ENCODE measurements at places on chromosomes 11 and 22.

GRCh38 chr11:111602865-111603610 lies 789 bp downstream of the SIK2 start:
- H3K27me3 ChIP-seq = peaks cover 10% of the 10 kb centered on the region
- DNase-seq = peak; percentile 48
- H3K4me3 ChIP-seq = peak overlapping the region; percentile 87
- H3K36me3 ChIP-seq = no peaks in the 10 kb centered on the region

DNA sequence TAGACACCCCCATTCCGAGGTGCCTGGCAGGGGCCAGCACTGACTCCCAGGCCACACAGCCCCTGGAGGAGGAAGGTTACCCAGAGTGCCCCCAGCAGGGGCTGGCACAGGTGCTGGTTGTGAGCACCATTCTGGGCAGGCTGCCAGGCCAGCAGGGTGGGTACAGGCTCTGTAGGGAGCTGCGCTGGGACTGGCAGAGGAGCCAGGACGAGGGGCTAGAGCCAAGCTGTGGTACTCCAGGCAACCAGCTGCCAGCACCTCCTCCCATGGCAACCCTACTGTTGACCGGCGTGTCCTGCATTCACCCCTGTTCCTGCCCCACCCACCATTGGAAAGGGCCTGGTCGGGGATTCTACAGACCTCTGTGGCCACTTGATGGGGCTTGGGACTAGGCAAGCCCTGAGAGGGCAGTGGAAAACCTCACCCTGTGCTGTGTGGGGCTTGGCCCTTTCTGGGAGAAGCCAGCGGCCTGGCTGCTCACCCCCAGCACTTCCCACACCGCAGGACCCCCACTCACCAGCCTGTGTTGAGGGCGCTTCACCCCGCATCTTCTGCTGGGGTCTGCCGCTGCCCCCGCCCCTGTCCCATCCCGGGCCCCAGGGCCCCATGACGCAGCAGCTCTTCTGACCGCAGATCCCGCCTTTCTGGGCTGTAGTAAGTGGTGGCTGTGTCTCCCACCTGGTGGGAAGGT lies 1.9 kb downstream of the CLDN5 start:
- H3K4me3 ChIP-seq = peak overlapping the region; percentile 68
- no peak overlapping the region for H3K27ac ChIP-seq
- H3K4me1 ChIP-seq = peaks cover 19% of the 10 kb centered on the region

DNA sequence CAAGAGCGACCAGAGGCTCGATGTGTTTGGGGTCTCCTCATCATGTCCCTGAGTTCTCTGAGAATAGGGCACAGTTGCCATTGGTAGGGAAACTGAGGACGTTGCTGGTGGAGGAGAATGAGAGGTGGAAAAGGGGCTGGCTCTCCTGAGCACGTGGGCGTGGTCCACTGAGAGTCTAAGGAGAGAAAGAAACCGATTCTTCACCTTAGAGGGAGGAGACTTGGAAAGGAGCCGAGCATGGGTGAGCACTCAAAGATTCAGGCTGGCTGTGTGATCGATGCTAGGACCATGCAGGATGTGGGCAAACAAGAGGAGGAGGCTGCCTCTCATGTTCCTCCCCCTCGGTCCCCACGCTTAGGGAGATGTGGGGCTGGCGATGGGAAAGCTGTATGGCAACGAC lies 19.8 kb upstream of the TLCD5 start:
- DNase-seq = no peak
- H3K36me3 ChIP-seq = no peaks in the 10 kb centered on the region
- H3K4me3 ChIP-seq = no peak overlapping the region

DNA sequence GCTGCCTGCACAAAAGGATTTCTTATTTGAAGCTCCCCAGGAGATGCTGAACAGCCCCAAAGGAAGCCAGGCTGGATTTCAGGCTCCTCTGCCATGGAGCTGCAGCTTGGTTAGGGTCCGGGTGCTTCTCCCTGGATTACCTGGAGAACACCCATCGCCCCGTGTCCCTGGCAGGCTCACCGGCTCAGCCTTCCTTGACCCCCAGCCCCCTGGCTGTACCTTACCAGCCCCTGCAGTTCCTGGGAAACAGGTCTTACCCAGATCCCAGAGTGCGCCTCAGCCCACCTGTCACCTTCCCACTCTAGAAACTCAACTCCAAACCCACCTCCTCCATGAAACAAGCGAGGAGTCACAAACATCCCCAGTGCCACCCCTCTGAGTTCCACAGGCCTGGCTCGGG lies 45.3 kb upstream of the CD5 start:
- peak; percentile 6 for DNase-seq
- H3K4me3 ChIP-seq = no peak overlapping the region
- no peaks in the 10 kb centered on the region for H3K27me3 ChIP-seq
- peaks cover 86% of the 10 kb centered on the region for H3K4me1 ChIP-seq
- H3K36me3 ChIP-seq = peaks cover 31% of the 10 kb centered on the region

DNA sequence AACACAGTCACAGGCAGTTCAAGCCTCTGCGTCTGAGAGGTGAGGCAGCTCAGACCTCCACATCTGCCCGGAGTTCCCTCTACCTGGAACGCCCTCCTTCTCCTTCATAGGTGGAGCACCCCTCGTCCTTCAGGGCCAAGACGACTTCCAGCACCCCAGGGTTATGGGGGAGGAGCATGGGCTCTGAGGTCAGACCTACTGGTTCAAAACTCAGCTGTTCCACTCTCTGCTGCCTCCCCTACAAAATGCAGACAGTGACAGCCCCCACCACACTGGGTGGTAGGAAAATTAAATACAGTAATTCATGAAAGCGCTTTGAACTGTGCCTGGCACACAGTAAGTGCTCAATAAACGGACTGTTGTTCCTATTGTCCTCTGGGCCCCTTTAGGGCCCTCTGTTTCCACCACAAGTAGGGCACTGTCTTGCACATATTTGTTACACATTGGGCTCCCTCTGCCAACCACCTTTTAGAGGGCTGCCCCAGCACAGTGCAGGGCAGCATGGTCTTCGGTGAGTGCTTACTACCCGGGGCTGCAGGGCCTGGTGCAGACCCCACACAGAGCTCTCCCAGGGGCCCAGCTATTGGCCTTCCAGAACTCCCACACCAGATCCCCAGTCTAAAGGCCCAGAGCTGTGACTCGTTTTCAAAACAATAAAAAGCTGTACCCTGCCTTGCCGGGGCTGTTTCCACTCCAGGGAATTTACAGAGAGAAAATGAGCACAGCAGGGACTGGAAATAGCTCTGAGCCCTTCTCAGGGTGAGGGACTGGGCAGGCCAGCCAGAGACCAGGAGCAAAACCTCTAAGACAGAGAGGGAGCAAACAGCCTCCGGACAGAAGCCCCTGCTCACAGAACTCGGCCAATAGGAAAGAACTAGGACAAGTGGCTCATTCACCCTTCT lies 2.5 kb downstream of the TMEM184B start:
- H3K4me3 ChIP-seq = peak overlapping the region; percentile 81
- peaks cover 13% of the 10 kb centered on the region for H3K27me3 ChIP-seq
- DNase-seq = no peak
- H3K27ac ChIP-seq = peak overlapping the region; percentile 75
- H3K4me1 ChIP-seq = peaks cover 73% of the 10 kb centered on the region

- H3K27ac ChIP-seq = peak overlapping the region; percentile 31
- peaks cover 14% of the 10 kb centered on the region for H3K4me1 ChIP-seq
- H3K36me3 ChIP-seq = peaks cover 3% of the 10 kb centered on the region
Measured at GRCh38 chr11:46981436-46981835, 44.9 kb downstream of the CSTPP1 start.

DNA sequence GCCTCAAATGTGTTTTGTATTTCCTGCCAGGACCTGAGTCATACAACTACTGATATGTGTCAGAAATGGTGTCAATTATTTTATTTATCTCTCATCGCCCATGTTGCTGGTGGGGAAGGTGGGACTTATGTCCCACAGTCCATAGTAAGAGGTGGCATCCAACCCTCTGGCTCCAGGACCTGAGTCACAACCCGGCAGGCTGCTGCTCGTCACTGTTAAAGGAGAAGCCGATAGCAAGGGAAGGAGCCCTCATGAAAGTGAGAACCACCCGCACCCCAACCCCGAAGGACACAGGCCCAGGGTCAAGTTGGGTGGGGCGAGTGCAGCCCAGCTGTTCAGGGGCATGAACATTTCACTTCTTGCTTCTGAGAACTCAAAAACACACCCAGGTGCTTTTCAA lies 33.1 kb upstream of the TP53I11 start:
- H3K36me3 ChIP-seq = no peaks in the 10 kb centered on the region
- no peak for DNase-seq
- no peak overlapping the region for H3K27ac ChIP-seq
- H3K27me3 ChIP-seq = peaks cover 8% of the 10 kb centered on the region

DNA sequence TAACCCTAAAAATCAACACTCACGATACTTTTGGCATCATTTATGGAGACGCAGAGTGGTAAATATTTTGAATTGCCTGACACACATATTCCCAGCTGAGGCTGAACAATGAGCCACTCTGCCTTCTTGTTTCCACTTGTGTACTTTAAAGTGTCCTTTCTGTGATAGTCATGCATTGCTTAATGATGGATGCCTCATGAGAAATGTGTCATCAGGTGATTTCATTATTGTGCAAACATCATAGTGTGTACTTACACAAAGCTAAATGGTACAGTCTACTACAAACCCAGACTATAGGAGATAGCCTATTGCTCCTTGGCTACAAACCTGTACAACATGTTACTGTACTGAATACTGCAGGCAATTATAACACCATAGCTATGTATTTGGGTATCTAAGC lies 44.2 kb downstream of the MRE11 start:
- DNase-seq = no peak
- H3K27me3 ChIP-seq = no peaks in the 10 kb centered on the region
- peaks cover 26% of the 10 kb centered on the region for H3K36me3 ChIP-seq
- no peak overlapping the region for H3K27ac ChIP-seq

DNA sequence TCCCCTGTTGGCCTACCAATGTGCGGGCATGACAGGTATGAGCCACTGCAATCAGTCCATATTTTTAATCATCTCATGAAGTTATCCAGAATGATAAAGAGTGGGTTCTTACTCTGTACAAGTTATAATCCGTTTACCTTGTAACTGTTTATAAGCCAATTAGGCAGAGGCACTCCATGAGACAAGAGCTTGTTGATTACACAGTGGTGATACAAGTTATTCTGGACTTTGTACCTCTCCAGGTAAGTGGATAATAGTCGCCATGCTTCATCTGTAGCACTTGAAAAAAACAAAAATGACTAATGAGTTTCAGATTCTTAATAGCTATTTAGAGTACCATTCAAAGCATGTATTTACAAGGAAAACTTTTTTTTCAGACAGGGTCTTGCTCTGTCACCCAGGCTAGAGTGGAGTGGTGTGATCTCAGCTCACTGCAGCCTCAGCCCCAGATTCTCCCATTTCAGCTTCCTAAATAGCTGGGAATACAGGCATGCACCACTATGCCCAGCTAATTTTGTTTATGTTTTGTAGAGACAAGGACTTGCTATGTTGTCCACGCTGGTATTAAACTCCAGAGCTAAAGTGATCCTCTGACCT lies 17.7 kb upstream of the FNBP4 start:
- no peak overlapping the region for H3K27ac ChIP-seq
- no peaks in the 10 kb centered on the region for H3K27me3 ChIP-seq
- peaks cover 54% of the 10 kb centered on the region for H3K36me3 ChIP-seq
- peaks cover 2% of the 10 kb centered on the region for H3K4me1 ChIP-seq
- no peak for DNase-seq

DNA sequence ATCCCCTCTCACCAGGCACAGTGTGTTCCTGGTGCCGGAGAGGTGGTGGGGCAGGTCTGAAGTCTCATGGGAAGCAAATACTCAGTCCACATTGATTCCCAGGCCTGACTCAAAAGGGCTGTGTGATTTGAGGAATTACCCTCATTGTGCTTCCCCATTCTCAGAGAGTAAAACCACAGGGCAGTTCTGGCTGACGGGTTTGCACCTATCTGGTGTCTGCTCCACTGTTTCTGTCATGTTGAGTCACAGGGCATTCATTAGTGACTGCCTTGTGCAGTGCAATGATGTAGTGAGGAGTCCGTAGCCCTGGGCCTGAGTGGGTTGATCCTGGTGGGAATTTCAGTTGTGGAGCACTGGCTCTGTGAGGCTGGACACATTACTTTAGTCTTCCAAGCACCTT lies 85.2 kb upstream of the ARHGAP20 start:
- no peaks in the 10 kb centered on the region for H3K27me3 ChIP-seq
- peak overlapping the region; percentile 49 for H3K27ac ChIP-seq
- H3K36me3 ChIP-seq = no peaks in the 10 kb centered on the region
- H3K4me1 ChIP-seq = no peaks in the 10 kb centered on the region
- no peak for DNase-seq

DNA sequence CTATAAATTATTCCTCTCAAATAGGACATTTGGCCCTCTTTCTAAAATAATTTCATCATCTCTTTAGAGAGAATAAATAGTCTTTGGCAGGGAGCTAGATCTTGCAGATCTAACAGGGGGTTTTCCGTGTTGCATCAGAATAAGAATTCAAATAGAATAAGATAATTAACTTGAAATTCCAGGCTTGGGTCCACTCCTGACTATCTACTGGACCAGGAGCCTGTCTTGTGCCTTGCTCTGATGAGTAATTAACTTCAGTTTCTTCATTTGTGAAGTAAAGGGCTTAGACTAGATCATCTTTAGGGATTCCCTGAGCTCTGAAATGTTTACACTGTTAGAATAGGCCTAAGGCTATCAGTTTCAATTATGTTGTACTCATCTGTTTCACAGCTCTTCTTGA lies 23.5 kb upstream of the TMEM123 start:
- peaks cover 11% of the 10 kb centered on the region for H3K36me3 ChIP-seq
- H3K4me1 ChIP-seq = peaks cover 71% of the 10 kb centered on the region
- H3K27me3 ChIP-seq = no peaks in the 10 kb centered on the region
- DNase-seq = no peak

GRCh38 chr11:12817681-12818332 lies 143.6 kb downstream of the TEAD1 start:
- no peak for DNase-seq
- H3K27me3 ChIP-seq = peaks cover 30% of the 10 kb centered on the region

DNA sequence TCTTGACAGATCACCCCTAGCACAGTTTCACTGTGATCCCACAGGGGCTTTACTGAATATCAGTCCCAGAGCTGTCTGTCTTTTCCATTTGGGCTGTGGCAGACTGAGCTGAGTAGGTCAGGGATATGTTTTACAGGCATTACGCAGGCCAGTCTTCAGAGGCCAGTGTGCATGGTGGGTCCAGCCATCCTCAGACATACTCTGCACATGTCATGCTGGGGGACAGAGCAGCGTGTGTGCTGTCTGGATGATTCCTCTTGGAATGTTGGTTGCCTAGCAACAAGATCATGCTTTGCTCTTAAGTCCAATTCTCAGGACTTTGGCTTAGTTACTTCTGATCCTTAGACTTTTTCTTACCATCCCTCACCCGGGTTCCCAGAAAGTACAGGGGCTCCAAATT lies 736.5 kb downstream of the DLG2 start:
- no peak overlapping the region for H3K4me3 ChIP-seq
- H3K27ac ChIP-seq = no peak overlapping the region
- H3K36me3 ChIP-seq = no peaks in the 10 kb centered on the region
- DNase-seq = no peak
- H3K27me3 ChIP-seq = no peaks in the 10 kb centered on the region

- H3K36me3 ChIP-seq = peaks cover 49% of the 10 kb centered on the region
- H3K27me3 ChIP-seq = peaks cover 12% of the 10 kb centered on the region
- H3K4me3 ChIP-seq = peak overlapping the region; percentile 83
- peak; percentile 65 for DNase-seq
- H3K27ac ChIP-seq = peak overlapping the region; percentile 97
Measured at GRCh38 chr11:316031-316701, 2.3 kb downstream of the IFITM1 start.

All from activated naive CD4-positive, alpha-beta T cell treated with anti-CD3 and anti-CD28 coated beads, Interleukin-2, amount 10 ng/mL, durations not matched to agents 7 days and 5 days (primary cell).